ENCODE measurements at places on chromosomes 1 and 21.

- no peak for DNase-seq
Observed at GRCh38 chr1:223175032-223175431, 32.0 kb upstream of the TLR5 start.

DNA sequence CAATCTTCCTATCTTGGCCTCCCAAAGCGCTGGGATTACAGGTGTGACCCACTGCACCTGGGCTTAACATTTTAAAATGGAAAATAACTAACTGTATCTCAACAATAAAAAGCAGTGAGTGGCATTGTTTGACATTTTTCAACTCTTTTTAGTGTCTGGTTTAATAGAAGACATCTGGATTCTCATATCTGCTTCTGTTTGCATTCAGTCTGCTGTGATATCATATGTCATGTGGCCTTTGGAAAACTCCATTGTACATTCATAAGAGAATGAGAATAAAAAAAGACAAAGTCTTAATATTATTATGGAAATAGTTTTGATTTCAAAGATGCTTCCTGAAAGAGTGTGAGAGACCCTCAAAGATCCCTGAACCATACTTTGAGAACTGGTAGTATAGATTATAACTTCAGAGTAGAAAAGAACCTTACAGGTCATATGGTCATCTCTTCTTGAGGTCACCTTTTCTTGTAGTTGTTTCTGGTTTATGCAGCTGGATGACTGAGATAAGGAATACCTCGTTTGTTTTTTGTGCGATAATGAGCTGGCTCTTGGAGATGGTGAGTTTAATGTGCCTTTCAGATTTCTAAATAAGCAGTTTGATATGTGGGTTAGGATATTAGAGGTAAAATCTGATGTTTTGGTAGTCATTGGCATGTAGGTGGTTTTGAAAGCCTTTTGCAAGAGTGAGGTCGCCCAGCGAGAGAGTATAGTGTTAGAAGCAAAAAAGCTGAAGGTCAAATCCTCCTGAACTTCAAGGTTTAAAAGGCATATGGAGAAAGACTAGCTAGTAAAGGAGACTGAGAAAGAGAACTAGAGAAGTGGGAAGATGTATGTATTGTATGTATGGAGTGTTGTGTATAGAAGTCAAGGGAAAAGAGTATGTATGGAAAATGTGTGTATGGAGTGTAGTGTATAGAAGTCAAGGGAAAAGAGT lies 17.2 kb downstream of the CEP350 start:
- no peak for DNase-seq

- no peak for DNase-seq
Observed at GRCh38 chr1:12075195-12076114, 12.4 kb downstream of the TNFRSF8 start.

DNA sequence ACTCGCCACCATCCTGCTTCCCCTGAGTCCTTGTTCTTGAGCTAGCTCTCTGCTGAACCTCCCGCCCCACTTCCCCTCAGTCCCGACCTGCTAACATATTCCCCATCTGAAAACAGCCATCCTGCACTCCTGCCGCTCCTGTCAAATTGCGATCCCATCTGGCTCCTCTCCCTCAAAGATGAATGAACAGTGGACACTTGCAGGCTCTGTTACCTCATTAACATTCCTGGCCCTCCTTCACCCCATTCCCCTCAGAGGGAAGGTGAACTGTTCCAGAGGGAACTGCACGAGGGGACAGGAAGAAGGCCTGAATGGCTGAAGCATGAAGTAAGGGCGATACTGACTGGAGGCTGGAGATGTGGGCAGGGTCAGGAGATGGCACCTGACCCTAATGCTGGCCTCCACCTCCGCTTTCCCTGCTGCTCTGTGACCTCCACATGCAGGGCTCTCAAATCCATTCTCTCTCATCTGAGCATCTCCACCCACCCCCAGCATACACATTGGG lies 7.4 kb upstream of the CELSR2 start:
- DNase-seq: peak; percentile 80

DNA sequence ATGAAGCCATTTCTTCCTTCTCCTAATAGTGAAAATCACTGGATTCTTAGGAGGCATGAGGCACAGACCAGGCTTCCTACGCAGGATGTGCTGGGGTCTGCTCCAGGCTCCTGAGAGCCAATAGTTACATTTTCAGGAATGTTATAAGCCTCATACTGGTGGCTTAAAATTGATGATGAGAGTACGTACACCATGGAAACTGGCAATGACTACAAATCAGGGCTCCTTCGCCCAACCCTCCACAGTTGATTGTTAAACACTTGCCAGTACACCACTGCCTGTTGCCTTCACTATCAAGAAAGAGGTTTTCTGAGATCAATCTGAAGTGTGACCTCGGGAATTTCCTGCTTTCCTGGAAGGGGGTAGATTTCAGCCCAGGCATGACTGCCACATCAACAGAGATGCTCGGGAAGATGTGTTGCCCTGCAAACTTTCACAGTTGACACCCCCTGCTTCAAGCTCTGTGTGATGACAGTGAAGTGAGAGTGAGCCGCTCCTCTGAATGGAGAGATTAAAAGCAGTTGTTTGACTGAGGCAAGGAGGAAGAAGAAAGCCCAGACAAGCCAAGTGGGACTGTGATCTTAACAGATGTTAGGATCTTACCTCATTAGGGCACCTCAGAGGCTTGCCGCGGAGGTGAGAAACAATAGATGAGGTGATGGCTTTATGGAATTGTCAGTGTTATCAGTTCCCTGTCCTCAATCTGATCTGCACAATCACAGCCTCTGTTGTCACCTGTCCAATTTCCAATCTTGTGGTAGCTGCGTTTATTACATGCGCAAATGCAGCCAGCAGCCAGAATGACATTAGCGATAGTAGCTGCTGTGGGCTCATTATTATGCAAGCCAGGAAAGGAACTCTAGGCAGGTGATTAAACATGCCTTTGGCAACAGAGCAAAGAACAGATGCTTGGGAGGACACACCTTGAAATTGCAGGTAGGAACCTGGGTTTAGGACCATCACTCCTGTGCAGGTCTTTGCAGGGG lies 277.3 kb downstream of the KAZN start:
- DNase-seq: no peak

GRCh38 chr1:188642704-188643103 lies 1814.0 kb downstream of the PLA2G4A start:
- DNase-seq: no peak

DNA sequence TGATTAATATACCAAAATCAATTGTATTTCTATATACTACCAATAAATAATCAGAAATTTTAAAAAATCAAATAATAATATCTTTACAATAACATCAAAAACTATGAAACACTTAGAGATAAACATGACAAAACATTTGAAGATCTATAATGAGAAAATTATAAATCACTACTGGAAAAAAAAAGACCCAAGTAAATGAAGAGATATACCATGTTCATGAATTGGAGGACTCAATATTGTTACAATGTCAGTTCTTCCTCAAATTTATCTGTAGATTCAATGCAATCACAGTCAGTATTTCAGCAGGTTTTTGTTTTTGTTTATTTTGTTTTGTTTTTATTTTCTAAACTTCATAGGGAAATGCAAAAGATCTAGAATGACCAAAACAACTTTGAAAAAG lies 4.2 kb upstream of the ITPKB start:
- no peak for DNase-seq

- DNase-seq: no peak
Observed at GRCh38 chr1:1354271-1355247, 3.8 kb downstream of the MXRA8 start.

DNA sequence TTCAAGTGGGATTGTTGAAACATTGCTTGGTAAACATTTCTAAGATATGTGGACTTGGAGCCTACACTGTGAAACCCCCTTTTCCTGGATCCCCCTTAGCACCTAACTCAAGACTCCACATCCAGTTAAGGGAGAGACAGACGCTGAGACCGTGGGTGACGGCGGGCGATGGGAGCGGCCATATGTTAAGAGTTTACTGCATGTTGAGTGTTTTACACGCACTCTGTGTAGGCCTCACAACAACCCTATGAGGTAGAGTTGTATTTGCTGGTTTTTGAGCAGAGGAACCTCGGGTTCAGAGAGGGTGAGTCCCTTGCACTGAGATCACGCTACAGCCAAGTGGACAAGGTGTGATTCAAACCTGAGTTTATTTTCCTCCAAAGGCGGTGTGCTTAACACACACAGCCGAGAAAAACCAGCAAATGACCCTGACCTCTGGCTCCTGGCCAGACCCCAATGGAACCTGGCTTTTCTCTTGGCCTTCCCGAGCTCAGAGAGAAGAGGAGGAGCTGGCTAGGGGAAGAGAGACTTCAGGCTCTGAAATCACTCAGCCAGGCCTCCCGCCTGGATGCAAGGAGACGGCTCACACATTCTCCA lies 46.9 kb upstream of the GOLT1A start:
- DNase-seq: no peak

- no peak for DNase-seq
Observed at GRCh38 chr1:218711884-218712674, 366.9 kb downstream of the TGFB2 start.

DNA sequence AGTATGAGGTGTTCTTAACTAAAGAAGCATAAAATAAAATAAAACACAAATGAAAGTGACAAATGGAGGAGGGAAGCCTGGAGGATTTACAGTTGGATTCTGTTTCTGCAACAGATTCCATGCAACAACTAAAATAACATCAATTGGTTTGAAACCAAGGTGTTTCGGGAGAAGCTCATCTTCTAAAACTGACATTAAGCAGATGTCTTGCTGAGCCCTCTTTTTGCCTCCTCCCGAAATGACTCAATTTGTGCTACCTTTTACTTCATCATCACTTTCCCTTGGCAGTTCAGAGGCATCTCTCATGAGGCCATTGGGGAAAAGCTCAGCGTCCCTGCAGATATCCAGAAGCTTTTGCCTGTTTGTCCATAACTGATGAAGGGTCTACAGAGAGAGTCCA lies 121.6 kb upstream of the ADAR start:
- DNase-seq: no peak

- DNase-seq: no peak
Observed at GRCh38 chr1:113444857-113445256, 54.5 kb downstream of the MAGI3 start.

- no peak for DNase-seq
Observed at GRCh38 chr21:16179773-16180172, 450.0 kb downstream of the USP25 start.
